NCI-H82 (cell line): ENCODE measurements at places on chromosomes 5 and 9.
A peak's percentile ranks its signal among the peaks of the same experiment; 100 is the strongest.

GRCh38 chr9:128910906-128911305 is 9.9 kb upstream of the PHYHD1 start:
- no peak for DNase-seq

- no peak for DNase-seq
Observed at GRCh38 chr9:27089706-27090105, 19.3 kb upstream of the TEK start.

- peak; percentile 70 for DNase-seq
Observed at GRCh38 chr9:18826248-18826647, 206.8 kb downstream of the SAXO1 start.

- no peak for DNase-seq
Observed at GRCh38 chr5:35920890-35921289, 17.5 kb downstream of the CAPSL start.

DNA sequence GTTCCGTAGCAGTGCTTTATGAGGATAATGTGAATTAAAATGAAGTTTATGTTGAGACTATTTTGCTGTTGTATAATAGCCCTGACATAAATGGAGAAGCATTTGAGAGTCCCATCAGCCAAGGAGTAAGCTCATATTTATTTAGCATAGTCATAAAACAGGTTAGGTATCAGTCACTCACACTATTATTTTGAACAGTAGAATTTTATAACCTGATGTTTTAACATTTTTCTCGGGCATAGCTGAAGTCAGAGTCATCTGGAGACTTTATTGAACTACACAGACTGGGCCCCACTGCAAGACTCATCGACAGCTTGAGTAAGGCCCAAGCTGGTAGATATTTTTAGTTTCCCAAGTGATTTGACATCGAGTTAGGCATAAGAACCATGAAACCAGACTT is 620.3 kb upstream of the WWC1 start:
- DNase-seq, result no peak

- DNase-seq, result no peak
Observed at GRCh38 chr5:135222771-135223170, 176.3 kb downstream of the MACROH2A1 start.

DNA sequence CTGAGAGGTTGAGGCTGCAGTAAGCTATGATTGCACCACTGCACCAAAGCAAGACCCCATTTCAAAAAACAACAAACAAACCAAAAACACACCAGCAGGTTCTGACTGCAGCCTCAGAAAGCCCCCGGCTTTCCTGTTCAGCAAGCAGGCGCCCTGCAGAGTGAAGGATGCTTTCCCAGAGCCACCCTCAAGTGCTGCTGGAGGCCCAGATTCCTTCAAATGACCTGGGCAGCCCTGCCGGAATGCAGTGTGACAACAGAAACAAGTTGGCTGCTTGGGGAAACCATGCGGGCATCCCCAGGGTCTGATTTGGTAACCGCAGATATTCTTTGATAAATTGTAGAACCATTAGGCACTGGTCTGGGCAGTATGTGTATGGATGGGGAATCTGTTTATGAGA is 35.7 kb upstream of the GNE start:
- no peak for DNase-seq

DNA sequence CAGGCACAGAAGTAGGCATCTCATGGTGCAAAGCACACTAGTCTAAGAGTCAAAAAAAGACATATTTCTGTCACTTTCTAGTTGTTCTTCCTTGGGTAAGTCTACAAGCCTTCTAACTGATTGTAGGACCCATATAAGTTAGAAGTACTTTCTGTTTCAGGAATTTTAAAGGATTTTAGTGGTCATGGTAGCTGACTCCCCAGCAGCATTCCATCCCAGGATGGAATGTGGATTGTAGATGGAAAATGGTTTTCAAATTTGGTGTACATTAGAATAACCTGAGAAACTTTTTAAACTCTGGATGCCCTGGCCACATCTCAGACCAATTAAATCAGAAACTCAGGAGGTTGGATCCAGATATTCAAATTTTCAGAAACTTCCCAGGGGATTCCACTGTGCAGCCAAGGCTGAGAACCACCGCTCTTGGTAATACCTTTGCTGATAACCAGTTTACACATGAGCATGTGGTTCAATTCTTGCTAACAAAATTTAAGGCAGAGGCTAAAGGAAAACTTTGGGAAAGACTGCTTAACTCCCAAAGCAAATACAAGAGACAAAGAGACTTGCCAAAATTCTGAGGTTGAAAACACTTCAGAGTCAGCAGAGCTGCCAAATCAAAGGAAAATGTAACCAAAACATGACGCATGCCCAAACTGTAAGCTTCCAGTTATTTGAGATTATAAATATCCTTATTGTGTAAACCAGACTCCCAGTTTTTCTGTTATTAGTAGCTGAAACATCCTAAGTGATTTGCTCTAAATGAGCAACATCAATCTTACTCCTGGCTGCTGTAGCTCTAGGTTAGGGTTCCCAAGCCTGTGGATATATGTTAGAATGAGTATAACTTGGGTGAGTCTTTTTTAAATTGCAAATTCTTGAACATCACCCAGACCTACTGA is 145.4 kb upstream of the MTAP start:
- no peak for DNase-seq

DNA sequence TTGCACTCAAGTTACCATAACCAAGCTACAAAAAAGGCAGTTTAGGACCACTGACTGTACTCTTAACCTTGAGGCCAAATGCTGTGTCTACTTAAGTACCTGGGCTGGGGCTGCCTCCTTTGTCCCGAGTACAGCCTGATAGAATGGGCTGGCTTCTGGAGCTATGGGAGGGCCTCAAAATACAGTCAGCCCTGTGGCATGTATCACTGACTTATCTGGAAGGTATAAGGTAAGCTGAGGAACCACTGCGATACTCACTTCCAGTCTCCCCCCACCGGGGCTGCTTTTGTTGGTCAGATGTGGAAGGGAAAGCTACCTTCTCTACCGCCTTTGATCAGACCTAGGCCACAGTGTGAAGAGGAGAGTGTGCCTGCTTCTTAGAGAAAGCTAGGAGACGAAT is 404.8 kb downstream of the ARHGEF28 start:
- no peak for DNase-seq

DNA sequence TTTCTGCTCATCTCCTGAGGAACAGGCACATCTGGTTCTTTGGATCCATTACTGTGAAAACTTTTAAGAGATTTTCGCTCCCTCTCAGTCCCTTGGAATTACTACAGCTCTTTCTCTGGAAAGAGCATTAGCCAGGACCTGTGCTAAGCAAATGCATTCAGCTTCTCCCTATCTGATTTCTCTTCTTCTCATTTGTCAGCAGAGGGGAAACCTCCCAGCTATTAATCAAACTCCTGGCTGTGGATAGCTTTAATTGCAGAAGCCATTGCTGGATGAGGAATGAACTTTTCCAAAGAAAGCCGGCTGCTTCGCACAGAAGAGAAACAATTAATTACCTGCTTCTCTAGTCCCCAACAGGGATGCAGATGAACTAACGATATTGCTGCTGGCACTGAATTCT is 37.9 kb downstream of the TLR4 start:
- no peak for DNase-seq

DNA sequence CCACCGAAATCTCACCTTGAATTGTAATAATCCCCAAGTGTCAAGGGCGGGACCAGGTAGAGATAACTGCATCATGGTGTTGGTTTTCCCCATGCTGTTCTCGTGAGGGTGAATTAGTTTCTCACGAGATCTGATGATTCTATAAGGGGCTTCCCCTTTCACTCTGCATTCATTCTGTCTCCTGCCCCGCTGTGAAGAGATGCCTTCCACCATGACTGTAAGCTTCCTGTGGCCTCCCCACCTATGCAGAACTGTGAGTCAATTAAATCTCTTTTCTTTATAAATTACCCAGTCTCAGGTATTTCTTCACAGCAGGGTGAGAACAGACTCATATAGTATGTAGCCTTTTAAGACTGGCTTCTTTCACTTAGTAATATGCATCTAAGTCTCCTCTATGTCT is 128.1 kb upstream of the NR5A1 start:
- no peak for DNase-seq

DNA sequence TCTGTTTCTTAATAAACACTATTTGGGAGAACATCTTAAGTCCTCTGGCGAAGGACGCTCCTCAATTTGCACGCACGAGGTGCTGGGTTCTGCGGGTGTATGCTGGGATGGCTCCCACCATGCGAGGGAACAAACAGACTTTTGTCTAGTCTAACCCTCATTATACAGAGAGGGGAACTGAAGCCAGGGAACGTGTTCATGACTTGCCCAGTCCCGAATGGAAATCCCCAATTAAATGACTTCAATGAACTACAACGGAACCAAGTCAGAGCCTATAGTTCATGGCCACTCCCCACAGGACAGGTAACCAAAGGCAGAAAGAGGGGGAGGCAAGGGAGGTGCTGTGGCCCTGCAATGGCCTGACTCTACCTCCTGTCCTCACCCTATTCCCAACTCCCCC is 9.3 kb downstream of the TLE1 start:
- DNase-seq, result no peak

GRCh38 chr9:123036893-123037545 is 3.6 kb downstream of the GPR21 start:
- no peak for DNase-seq

DNA sequence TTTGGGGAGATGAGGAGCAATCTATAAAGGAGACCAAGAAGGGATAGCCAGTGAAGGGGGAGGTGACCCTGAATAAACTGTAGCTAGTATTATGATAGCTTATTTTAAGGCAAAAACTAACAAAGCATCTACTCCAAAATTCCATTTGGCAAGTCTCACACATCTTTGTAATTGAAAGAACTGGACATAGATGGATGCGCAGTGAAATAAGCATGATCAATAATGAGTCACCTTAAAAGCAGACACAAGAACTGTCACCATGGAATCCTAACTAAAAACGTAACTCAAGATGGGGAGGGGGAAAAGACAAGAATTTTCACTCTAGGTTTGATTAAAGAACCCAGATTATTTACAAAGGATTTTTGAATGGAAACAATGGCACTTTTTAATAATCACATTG is 164.5 kb downstream of the MED27 start:
- DNase-seq, result no peak

DNA sequence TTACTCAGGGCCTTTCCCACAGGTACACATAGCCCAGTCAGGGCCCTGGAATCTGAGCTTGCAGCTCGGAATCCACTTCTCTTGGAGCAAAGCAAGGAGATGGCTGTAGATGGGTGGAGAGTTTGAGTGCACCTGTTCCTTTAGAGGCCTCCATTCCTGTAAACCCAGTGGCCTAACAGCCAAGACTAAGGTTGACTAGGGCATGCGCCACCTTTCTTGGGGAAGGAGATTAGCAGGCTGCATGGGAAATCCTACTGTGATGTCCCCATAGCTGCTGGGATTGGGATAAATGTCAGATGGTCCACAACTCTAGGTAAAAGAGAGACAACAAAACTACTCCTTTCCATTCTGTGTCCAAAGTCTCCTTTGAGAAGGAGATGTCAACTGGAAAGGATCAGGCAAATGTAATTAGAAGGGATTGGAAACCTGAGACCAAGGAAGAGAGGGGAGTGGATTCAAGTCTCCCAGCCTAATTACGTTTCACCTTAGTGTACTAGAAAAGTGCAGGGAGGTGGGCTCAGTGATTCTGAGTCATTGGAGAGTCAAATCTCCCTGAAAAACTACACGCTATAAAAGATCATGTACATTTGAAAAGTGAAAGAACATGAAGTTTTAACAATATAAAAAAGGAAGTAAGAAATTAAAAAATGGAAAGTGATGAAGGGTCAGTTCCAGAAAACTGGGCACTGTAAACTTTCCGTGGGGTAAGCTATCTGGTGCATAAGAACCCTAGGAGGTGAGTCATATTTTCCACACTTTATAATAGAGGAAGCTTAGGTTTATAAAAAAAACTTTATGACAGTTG is 104.2 kb downstream of the SEC61B start:
- DNase-seq, result peak; percentile 48

GRCh38 chr5:147400126-147400809 is 109.6 kb downstream of the DPYSL3 start:
- no peak for DNase-seq

GRCh38 chr9:121009650-121010049 is 40.4 kb downstream of the C5 start:
- DNase-seq, result no peak

- no peak for DNase-seq
Observed at GRCh38 chr5:129506086-129506485, 46.0 kb downstream of the ADAMTS19 start.

DNA sequence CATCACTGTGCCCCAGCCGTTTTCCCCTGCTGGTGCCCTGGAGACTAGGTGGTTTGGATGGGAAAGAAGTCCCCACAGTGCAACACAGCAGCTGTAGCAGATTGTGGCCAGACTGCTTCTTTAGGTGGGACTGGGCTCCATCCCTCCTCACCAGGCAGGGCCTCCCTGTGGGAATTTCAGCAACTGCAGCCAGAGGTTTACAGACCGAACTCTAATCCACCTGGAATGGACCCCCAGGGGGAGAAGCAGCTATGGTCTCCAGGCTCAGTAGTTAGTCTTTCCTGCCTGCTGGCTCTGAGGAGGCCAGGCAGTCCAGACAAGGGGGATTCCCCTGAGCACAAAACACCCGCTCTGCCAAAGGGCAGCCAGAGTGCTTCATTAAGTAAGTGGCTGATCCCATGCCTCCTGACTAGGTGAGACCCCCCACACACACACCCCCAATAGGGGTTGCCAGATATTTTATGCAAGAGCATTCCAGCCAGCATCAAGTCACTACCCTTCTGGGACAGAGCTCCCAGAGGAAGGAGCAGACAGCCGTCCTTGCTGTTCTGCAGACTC is 188.9 kb downstream of the SGCD start:
- no peak for DNase-seq

DNA sequence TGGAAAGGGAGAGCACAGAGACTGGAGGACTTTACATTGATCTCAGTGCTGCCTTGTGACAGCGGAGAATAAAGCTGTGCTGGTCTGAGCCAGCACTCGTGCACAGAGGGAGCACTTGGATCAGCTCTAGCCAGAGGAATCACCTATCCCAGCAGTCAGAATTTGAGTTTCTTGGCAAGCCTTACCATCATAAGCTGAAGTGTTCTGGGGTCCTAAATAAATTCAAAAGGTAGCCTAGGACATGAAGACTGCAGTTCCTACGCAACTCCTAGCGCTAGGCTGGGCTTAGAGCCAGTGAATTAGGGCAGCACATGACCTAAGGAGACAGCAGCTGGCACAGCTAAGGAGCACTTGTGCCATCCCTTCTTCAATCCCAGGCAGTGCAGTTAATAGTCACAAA is 119.5 kb downstream of the HMHB1 start:
- DNase-seq, result peak; percentile 5

- DNase-seq, result peak; percentile 29
Observed at GRCh38 chr5:80654054-80654390, 430 bp upstream of the MSH3 start.
